Fibroblast of skin of left biceps (primary cell): ENCODE measurements at places on chromosomes 4 and X.

GRCh38 chr4:76611616-76612207, 176.7 kb downstream of the SHROOM3 start:
- DNase-seq, result no peak

DNA sequence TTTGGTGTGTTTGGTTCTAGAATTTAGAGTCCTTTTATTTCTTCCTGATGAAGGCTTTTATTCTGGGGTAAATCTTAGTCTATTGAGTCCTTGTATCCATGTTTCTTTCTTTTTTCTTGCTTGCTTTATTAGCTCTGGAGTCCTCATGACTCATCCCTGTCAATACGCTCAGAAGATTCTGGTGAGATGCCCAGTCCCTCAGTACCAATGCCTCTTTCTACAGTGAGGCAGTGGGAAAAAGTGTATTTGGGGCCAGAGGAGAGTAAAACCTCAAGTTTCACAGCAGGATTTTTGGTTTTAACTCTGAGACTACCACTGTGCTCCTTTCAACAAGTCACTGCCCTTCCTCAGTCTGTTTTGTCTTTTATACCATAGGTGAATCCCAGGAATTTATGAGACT, 368.0 kb downstream of the GBA3 start:
- no peak for DNase-seq

- DNase-seq, result no peak
Observed at GRCh38 chr4:70714079-70714887, 7.5 kb upstream of the RUFY3 start.

GRCh38 chrX:82748906-82749505, 759.1 kb upstream of the POU3F4 start:
- DNase-seq, result peak; percentile 2

DNA sequence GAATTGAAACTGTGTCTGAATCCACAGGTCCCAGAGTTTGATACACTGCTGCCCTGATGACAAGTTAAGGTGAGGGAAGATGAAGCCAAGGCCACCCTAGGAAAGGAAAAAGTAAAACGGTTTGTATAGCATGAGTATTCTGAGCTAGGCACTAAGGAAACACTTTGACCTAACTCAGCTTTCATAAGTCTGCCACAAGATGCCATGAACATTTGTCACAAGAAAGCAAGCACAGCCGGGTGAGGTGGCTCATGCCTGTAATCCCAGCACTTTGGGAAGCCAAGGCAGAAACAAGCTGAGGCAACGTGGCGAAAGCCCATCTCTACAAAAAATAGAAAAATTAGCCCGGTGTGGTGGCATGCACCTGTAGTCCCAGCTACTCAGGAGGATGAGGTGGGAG, 34.2 kb downstream of the ELOVL6 start:
- no peak for DNase-seq

DNA sequence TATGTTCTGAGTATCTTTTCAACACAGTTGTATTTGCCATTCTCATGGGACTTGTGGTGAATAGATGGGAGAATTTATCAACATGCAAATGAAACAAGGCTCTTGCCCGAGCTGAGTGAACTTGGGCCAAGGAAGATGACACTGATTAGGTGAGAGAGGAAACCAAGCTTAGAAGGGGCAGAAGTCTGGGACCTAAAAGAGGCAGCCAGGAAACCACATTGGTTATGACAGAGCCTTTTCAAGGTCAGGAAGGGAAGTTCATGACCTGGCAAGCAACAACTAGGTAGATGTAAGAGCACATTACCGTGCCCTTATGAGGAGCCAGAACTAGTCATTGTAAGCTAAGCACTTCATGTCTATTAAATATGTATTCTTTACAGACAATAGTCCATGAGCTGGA, 590.3 kb downstream of the PACRGL start:
- no peak for DNase-seq
